Amygdala (tissue), 56 donors: ENCODE measurements at places on chromosomes 4 and X.
A peak's percentile ranks its signal among the peaks of the same experiment; 100 is the strongest.

- no peak for DNase-seq
Measured at GRCh38 chr4:24382381-24382780, 202.0 kb downstream of the DHX15 start.

DNA sequence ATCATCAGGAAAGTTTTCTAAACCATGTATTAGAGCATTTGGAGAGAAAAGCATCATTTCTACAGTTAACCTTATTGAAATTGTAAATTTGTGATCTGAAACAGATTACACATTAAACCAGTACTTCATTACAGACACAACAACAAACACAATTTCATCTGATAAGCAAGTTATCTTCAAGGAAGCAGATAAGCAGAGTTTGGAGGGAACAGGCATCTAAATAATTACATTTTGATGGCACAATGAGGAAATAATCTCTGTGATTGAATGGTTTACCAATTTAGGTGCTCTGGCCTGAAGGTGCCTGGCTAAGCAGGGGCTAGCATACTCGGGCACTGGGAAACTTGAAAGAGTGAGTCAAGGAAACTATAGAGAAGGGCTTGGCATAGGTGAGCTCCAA, 619.8 kb downstream of the PACRGL start:
- no peak for DNase-seq

DNA sequence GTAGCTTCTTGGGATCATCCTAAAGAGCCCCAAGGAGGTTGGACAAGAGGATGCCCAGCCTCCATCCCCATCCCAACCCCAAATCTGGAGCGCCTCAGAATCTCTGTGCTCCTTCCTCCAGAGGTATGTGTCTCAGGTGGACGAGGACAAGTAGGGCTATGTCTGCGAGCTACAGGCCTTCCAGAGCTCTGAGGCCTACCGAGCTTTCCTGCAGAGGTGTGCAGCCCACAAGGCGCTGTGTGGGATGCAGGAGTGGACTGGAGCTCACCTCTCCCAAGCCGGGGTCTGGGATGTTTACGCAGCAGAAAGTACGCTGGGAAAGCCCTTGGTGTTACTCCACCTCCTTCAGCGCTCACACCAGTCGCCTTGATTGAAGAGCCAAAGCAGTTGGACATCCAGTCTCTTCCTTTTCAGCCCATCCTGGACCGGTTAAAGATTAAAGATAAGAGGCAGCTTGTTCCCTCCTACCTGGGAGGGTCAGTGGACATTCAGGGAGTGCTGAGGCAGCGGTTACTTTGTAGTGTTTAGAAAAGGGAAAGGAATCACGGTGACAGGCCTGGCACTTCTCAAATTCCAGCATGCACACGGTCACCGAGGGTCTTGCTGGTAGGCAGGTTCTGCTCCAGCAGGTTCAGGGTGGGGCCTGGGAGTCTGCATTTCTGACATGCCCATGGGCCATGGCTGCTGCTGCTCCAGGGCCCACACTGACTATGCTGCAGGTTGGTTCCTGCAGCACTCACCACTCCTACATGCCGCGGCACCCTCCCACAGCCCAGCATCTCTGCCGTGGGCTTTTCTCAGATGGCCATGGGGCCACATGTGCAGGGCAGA, 29.5 kb upstream of the JAKMIP1 start:
- no peak for DNase-seq

DNA sequence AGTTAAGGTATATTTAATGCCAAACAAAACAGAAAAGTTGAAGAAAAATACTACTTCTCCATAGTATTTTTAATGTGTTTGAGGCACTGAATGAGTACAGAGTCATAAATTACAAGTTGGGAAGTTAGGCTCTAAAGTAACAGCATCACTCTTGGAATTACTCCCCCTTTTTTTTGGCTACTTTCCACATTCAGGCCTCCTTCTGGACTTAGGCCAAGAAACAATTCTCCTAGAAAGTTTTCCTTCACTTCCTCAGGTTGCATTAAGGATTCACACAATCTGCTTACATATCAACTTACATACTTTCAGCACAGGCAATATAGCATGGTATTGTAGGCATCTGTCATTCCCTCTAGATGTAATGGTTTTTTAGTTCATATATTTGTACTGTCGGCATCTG, 52.1 kb downstream of the TMEM165 start:
- DNase-seq = no peak

DNA sequence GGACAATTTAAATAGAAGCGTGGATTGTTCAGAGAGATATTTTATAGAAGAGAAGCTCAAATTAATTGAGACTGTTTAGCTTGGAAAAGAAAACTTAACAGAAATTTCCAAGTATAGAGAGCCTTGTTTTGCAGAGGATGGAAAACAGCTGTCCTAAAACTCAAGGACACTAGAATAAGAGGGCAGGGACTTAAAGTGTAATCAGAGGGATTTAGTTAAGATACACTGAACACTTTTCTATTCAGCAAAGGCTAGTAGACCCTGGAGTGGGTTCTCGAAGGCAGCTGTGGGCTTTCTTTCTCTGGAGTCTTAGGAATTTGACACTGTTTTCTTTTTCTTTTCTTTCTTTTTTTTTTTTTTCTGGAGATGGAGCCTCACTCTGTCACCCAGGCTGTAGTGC, 92.7 kb upstream of the ARX start:
- no peak for DNase-seq

GRCh38 chrX:137194164-137194563, 160.4 kb upstream of the GPR101 start:
- no peak for DNase-seq

DNA sequence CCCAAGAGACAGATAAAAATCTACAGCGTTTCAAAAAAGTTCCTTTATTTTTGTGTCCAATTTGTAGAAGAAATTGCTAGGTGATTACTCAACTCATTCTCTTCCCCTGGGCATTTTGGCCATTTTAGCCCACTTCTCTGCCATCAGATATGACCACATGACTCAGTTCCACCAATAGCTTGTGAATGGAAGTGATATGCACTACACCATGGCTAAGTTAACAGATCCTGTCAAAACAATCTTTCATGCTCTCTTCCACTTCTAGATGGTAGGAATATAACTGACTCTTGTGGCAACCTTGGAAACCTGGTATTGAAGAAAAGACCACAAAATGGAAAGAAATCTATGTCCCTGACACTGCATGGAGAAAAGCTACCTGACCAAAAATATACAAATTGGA, 26.2 kb upstream of the FREM3 start:
- DNase-seq = no peak

GRCh38 chr4:3851211-3851610, 85.0 kb downstream of the ADRA2C start:
- no peak for DNase-seq

GRCh38 chr4:175953960-175954521, 111.6 kb upstream of the WDR17 start:
- DNase-seq = no peak

GRCh38 chr4:134018846-134019245, 182.7 kb downstream of the PABPC4L start:
- no peak for DNase-seq

- no peak for DNase-seq
Measured at GRCh38 chr4:122045533-122045932, 93.7 kb upstream of the TRPC3 start.

DNA sequence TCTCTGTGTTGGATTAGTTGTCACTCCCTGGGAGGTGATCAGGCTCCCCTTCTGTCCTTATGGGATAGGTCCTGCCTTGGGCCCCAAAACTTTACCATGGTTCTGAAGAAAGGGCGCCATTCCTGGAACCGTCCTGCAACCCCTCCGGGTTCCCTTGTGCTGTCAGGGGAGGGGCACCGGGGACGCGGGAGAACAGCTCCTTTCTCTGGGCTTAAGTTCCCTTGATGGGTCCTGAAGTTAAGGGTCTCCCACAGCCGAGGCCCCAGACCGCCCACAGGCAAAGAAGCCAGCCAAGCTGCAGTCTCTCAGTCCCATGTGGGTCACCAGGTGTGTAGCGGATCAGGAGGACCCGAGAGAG, 44.8 kb downstream of the UGT2A3 start:
- no peak for DNase-seq

DNA sequence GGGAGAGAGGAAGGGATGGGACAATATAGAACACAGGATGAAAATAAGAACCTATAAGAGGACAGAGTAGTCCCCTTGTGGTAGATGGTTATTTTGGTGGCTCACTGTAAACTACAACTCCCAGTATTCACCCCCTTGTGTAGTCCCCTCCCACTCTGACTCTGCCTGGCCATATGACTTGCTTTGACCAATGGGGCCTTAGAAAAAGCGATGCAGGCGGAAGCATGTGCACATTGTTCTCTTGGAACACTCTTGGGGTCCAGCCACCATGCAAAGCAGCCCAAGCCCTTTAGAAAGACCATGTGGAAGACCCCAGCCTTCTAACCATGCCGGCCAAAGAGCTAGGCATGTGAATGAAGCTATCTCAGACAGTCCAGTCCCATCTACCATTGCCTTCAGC, 415.0 kb downstream of the BCOR start:
- DNase-seq = no peak

DNA sequence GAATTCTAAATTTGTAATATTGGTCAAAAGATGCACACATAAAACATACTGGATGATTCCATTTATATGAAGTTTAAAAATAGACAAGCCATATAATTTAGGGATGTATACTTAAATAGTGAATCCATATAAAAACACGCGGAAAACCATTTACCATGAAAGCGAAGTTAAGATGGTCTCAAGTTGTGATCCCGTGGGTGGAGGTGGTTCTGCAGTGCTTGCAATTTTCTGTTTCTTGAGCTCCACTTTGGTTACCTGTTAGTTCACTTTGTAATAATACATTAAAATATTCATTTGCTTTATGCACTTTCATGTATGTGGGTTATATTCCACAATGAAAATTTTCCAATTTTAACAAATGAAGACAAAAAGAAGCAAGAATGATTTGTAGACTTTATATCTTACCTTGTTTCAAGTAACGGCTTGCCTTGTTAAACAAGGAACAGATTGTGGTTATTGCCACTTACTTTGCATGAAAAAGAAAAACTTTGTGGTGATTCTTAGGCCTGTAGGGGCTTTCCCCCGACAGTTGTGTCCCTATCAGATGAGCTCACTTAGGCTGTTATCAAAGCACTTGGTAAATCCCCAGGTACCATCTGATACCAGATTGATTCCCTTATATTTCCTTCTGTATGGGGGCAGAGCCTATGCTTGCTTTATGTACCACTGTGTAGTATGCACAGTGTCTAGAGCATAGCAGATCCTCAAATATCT, 12.2 kb downstream of the UCP1 start:
- no peak for DNase-seq

- DNase-seq = no peak
Measured at GRCh38 chrX:82041034-82041433, 839.1 kb downstream of the SH3BGRL start.

- no peak for DNase-seq
Measured at GRCh38 chrX:69158166-69158980, 6.9 kb downstream of the PJA1 start.

DNA sequence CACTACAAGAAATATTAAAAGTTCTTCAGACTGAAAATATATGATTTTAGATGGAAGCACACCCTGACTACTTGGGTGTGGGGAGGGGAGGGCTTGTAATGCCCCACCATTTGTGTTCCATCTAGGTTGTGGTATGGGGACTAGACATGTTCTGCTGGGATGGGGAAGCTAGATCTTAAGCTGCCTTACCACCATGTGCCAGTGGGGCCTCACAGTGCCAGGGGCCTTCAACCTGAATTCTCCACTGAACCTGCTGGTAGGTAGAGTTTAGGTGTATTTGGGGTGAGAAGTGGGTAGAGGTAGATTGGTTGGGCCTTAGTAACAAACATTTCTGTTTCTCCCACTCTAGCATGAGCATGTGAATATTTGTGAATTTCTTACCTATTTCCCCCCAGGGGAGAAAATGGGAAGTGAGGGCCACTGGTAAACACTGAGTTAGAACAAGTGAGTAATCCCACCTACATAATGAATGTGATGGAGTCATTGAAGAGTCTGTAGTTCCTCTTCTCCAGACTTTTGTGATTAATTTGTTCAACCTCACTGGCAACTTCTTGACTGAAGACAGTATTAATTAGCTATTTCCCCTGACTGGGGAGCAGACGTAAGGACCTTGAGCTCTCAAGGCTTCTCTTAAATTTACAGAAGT, 44.0 kb downstream of the BRCC3 start:
- no peak for DNase-seq

GRCh38 chr4:108135549-108136209, 33.1 kb downstream of the LEF1 start:
- DNase-seq = no peak

GRCh38 chr4:182711211-182711610, 206.0 kb downstream of the DCTD start:
- no peak for DNase-seq

DNA sequence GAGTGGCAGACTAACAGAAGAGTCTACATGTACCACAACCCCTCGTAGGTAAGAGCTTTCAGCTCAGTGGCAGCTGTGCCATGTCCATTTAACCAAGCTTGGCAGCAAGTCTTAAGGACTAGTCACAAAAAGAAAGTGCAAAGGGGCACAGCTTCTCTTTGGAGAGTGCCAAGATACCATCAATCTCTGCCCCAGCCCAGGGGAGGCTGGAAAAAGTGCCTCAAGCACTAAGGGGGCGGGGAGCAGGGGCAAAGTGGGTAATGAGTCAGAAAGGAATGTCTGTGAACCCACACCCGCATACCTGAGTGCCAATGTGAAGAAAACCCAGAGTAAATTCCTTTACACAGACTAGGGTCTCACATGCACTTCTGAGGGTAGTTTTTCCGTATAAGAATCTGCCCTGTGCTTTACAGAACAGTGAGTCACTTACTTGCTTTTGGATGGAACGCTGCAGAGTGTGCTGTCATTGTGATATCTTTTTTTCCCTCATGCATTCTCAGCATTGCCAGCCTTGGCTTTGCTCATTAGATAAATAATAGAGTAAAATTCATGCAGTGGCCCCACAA, 219.8 kb downstream of the ZNF674 start:
- no peak for DNase-seq

GRCh38 chr4:687971-688853, 739 bp downstream of the SLC49A3 start:
- DNase-seq = no peak

DNA sequence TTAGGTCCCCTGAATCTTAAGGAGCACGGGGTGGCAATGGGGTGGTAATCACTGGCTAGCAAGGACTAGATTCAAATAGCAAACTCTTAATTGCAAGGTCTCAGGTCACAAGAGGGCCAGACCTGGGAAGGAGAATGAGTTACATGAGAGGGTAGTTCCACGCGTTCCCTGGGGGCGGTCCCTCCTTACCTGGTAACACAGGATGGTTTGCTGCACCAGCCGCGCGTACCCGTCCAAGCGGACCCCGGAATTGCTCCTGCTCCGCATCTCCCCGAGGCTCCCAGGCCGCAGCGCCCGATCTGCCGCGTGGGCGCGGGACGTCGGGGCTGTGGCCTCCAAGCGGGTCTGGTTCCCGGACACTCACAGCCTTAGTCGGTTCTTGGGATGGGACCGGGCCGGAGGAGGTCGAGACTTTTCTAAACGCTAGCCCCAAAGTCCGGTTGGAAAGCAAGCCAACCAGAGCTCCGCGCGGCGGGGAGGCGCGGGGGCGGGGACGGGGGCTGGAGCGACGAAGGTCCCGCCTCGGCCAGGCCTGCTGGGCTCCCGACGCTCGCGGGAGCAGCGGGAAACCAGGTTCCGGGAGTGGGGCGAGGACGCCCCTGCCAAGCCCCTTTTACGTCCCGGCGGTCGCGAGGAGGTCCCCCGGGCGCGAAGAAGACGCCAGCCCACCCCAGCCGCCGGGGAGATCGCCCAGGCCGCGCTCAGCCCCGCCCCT, at the start of gene PHKA2:
PHKA2 (minus strand) TSS at position 449 of the 715 bp plus-strand sequence; CDS start at position 267, 182 bp downstream.
- DNase-seq = peak; percentile 18
